Foreskin keratinocyte (primary cell): ENCODE measurements at places on chromosomes 1 and 21. TPM values are rescaled to one million over a fixed set of nuclear protein-coding genes. Genes with fewer than 3 reads are reported as not detected.

GRCh38 chr1:163747855-163748254 is 426.1 kb downstream of the NUF2 start:
- no peak for DNase-seq

- no peak for DNase-seq
Observed at GRCh38 chr1:78869136-78869535, 137.4 kb downstream of the ADGRL4 start.

DNA sequence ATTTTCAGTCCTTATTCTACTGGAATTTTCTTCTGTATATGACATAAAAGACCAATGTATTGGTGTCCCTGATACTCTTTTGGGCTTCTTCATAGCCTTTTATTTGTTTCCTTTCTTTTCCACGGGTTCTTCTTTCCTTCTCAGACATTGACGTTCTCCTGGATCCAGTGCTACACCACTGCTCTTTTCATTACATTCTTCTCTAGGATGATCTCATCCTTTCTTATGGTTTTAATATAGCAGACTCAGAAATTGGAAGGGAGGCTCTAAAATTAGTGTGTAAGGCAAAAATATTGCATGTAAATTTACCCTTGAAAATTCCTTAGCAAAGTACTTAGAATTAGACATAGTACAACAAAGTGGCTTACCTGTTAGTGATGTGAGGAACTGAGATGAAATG is 65.3 kb downstream of the SELENOF start:
- DNase-seq: no peak

GRCh38 chr1:37994886-37995566 is 5.2 kb upstream of the SF3A3 start:
- no peak for DNase-seq

DNA sequence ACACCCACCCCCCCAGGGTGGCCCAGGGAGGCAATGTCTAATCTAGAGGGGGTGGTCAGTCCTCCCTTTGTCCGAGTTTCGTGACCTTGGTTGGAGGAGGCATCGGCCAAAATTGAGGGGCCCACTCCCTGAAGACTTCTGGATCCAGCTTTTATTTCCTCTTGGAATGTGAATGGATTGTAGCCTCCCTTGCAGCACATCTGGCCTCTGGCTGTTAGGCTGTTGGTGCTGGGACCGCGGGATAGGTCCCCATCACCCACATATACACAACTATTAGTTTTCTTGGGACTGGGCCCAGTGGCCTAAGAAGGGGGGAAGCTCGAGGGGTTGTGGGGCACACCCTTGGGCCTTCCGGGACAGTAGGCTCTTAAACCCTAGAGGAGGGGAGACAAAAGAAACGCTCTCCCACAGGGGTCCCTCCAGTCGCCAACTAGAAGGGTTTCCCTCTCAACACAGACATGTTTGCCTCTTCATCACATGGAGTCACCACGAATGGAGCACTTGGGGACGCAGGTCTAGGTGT is 2.5 kb downstream of the LHX4 start:
- no peak for DNase-seq

DNA sequence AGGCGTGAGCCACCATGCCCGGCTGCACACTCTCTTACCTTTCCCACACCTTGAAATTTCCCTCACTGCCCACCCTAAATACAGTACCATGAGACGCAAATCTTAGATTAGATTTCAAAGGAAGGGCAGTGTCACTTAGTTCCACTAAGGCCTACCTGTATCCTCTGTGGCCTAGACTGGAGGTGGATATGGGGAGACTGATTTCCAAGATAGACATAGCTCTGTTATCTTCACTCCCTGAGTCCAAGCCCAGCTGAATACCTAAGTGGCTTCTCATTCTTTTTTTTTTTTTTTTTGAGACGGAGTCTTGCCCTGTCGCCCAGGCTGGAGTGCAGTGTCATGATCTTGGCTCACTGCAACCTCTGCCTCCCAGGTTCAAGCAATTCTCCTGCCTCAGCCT is 89.0 kb downstream of the SLC16A1 start:
- no peak for DNase-seq

DNA sequence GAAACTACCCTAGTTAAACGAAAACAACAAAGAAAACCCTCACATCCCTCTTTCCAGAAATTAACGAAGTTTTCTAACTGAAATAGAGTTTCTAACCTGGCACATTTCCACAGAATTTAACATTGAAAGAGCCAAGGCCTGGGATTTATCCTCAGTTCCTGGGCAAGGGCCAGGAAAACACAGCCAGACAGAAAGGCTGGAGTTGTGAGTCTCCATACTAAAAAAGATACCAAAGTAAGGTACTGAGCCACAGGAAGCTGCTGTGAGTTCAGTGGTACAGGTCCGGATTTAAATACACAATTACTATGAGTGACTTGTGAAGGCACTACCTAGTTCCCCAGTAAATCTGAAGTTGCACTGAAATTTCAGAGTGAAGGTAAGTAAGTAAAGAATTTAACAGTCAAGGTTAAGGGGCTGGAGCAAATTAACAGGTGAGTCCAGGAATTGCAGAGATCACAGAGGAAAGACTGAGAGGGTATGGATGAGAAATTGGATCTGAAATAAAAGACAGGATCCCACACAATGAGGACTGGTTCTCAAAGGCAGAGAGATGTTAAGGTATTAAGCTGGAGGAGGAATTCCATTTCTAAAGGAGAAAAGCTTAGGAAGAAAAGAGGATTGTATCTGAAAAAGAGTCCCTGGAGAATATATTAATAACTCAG is 905 bp downstream of the LIX1L start:
- DNase-seq: no peak

OLIG1 gene
- not detected in 2 replicates for total RNA-seq

NBPF4 gene
- total RNA-seq: not detected in 2 replicates

TBX15 gene
- total RNA-seq: not detected in 2 replicates
